ENCODE measurements at places on chromosomes 11 and 22. TPM values are rescaled to one million over a fixed set of nuclear protein-coding genes. Genes with fewer than 3 reads are reported as not detected.

The PACSIN3 gene
- 18.7 TPM for polyA plus RNA-seq

The ANKK1 gene
- not detected for polyA plus RNA-seq

- DNase-seq, result no peak
These were observed 6.3 kb downstream of the AKIP1 start for GRCh38 chr11:8917157-8917825.

DNA sequence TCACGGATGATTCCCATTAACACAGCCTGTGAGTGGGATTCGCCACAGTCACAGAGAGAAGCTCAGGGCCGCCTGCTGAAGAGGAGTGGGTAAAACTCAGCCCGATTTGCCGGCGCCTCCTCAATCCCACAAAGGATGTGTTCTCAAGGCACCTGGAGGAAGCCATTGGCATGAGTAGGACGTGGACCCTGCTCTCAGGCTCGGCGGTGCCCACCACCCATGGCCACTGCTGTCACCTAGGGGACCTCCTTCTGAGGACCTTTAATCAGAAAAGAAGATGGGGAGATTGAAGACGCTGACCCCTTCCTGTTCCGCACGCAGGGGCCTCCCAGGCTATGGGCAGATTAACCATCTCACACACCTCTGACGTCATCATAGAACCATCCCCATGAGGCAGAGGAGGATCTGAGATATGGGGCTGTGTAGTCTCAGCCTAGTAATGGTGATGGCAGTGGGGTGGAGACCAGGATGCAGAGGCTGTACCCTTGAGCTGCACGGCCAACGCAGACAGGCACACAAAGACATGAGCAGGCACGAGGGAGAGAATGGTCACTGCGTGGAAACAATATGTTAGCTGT, 571.8 kb downstream of the BRD1 start:
- DNase-seq, result no peak

The PTPRCAP gene
- polyA plus RNA-seq, result 6.2 TPM
